Lower lobe of right lung (tissue), 2 donors: ENCODE measurements at places on chromosomes 5 and 9. TPM values are rescaled to one million over a fixed set of nuclear protein-coding genes. Genes with fewer than 3 reads are reported as not detected.
A peak's percentile ranks its signal among the peaks of the same experiment; 100 is the strongest.

Gene AK8
- 6.1 TPM for total RNA-seq

GRCh38 chr5:57539281-57539701 lies 56.7 kb upstream of the ACTBL2 start:
- DNase-seq: no peak

GRCh38 chr9:21995006-21995665 lies 545 bp downstream of the CDKN2B-AS1 start:
- DNase-seq: peak; percentile 88

GRCh38 chr5:13536933-13537332 lies 407.6 kb downstream of the DNAH5 start:
- DNase-seq: no peak

GRCh38 chr5:59569158-59569557 lies 324.4 kb downstream of the PDE4D start:
- DNase-seq: no peak

DNA sequence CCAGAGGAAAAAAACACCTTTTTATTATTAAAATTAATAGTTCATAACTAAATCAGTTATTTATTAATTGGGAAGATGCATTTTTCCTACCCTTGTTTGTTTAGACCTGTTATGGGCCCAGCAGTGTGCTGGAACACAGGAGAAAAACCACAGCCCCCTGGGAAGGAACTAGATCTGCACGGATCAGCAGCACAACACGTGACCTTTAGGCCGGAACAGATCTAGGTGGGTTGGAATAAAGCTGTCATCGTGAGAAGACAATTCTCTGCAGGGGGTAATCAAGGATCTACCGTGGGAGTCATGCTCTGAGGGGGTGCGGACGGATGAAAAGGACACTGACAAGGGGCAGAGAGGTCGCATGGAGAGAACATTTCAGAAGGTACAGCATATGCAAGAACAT lies 95.8 kb upstream of the SPATA31C2 start:
- no peak for DNase-seq
